Ascending aorta (tissue), 2 donors: ENCODE measurements at places on chromosomes 3 and 15. TPM values are rescaled to one million over a fixed set of nuclear protein-coding genes. Genes with fewer than 3 reads are reported as not detected.

Gene SECISBP2L
- 9.7 TPM for total RNA-seq

Gene ATP10A
- total RNA-seq: 26.7 TPM

Gene TMEM44
- total RNA-seq: 2.6 TPM

Gene CACNA2D2
- total RNA-seq: 0.85 TPM

Gene CCR3
- not detected for total RNA-seq

Gene ATRIP
- 9.0 TPM for total RNA-seq

Gene DUT
- total RNA-seq: 150 TPM

Gene ABHD17C
- 0.96 TPM for total RNA-seq

Gene OR5H15
- total RNA-seq: not detected

Gene MB21D2
- 0.11 TPM for total RNA-seq

- no peaks in the 10 kb centered on the region for H3K27me3 ChIP-seq
- H3K36me3 ChIP-seq: no peaks in the 10 kb centered on the region
- H3K4me3 ChIP-seq: no peak overlapping the region
- no peaks in the 10 kb centered on the region for H3K4me1 ChIP-seq
- H3K27ac ChIP-seq: no peak overlapping the region
Observed at GRCh38 chr3:11447584-11448200, 175.5 kb downstream of the ATG7 start.

DNA sequence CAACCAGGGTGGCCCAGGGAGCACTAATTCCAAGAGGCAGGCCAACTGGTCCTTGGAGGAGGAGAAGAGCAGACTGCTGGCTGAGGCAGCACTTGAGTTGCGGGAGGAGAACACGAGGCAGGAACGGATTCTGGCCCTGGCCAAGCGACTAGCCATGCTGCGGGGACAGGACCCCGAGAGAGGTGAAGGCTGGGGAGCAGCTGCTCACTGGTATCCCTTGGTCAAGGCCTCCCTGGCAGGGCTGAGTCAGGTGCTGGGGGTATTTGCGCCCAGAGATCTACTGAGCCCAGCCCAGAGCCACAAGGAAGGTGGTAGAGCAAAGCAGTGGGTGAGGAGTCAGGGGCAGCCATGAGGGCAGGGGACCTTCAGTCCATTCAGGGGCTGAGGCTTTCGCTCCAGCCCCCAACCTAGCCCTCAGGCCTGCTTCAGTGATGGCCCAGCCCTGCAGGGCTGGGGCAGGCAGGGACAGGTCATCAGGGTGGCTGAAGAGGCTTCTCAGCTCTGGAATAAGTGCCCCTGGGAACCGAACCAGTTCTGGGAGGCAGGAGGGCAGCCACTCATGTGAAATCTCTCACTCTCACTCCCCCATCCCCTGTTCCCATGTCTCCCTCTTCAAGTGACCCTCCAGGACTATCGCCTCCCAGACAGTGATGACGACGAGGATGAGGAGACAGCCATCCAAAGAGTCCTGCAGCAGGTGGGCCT, 5.6 kb upstream of the DNAJC17 start:
- peaks cover 9% of the 10 kb centered on the region for H3K4me1 ChIP-seq
- no peaks in the 10 kb centered on the region for H3K27me3 ChIP-seq
- no peak overlapping the region for H3K27ac ChIP-seq
- no peak overlapping the region for H3K4me3 ChIP-seq
- DNase-seq: no peak
- peaks cover 19% of the 10 kb centered on the region for H3K36me3 ChIP-seq

- H3K4me1 ChIP-seq: no peaks in the 10 kb centered on the region
- no peak for DNase-seq
- no peak overlapping the region for H3K4me3 ChIP-seq
- H3K27ac ChIP-seq: no peak overlapping the region
- no peaks in the 10 kb centered on the region for H3K27me3 ChIP-seq
Observed at GRCh38 chr15:78040653-78041244, 36.8 kb downstream of the TBC1D2B start.

DNA sequence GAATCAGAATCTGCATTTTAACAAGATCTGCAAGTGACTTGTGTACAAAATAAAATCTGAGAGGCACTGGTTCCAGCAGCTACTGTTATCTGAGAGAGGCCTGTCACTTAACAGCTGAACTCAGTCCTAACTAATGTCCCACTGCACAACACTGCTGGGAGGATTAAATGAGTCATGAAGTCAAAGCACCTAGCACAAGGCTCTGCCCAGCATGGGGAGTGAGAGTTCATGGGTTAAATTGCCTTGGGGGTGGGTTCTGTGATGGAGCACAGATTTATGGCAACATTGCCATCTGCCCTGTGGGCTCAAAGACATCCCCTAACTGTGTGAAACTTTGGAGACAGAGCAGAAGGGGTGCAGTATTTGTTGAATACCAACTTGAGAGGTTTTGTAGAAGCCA, 250.9 kb downstream of the PLCL2 start:
- peak overlapping the region; percentile 71 for H3K27ac ChIP-seq
- no peak for DNase-seq
- no peak overlapping the region for H3K4me3 ChIP-seq

DNA sequence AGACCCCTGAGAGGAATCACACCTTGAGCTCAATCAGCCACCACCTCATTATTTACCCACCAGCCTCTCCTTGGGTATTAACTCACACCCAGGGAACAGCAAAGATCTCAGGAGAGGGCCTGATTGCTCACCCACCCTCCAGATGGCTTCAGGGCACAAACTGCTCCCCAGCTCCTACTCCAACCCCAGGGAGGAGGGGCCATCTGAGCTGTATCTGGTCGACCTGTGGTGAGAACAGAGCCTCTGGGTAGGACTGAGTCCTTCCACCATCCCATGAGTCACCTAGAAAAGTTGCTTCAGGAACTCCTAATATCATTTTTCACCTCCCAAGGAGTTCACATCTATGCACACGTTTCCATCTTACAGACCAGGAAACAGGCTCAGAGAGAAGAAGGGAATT, 44.8 kb upstream of the HES1 start:
- no peaks in the 10 kb centered on the region for H3K36me3 ChIP-seq
- H3K27me3 ChIP-seq: no peaks in the 10 kb centered on the region
- DNase-seq: no peak
- H3K4me1 ChIP-seq: peaks cover 6% of the 10 kb centered on the region
- no peak overlapping the region for H3K4me3 ChIP-seq
- H3K27ac ChIP-seq: no peak overlapping the region

DNA sequence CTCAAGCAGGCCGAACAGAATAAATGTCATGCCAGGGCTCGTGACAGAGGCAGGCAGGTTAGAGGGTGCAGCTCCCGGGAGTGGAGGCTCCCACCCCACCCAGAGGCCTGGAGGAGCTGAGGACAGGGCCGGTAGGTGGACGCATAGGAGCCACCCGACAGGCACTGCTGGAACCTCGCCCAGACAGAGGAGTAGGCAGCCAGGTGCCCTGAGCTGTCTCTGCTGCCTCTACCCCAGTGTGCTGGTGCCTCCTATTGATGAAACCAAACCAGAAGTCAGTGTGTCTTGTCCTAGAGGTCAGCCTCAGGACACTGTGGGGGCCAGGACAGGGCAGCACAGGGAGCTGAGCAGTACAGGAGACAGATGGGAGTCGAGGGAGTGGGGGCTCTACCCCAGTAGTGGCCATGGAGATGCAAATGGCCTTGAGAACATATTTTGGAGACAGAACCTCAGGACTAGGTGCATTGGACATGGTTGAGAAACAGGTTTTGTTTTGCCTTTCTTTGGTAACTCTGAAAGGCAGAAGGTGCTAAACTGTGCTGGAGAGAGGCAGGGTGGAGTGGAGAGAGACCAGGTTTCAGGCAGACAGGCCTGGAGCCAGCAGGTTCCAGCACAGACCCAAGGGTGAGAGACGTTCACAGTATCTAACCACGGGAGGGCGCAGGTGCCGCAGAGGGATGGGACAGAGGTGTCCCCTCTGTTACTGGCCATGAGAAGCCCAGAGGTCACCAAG, 15.4 kb upstream of the KLF15 start:
- no peaks in the 10 kb centered on the region for H3K4me1 ChIP-seq
- no peak overlapping the region for H3K4me3 ChIP-seq
- H3K27me3 ChIP-seq: no peaks in the 10 kb centered on the region
- no peaks in the 10 kb centered on the region for H3K36me3 ChIP-seq
- no peak overlapping the region for H3K27ac ChIP-seq

DNA sequence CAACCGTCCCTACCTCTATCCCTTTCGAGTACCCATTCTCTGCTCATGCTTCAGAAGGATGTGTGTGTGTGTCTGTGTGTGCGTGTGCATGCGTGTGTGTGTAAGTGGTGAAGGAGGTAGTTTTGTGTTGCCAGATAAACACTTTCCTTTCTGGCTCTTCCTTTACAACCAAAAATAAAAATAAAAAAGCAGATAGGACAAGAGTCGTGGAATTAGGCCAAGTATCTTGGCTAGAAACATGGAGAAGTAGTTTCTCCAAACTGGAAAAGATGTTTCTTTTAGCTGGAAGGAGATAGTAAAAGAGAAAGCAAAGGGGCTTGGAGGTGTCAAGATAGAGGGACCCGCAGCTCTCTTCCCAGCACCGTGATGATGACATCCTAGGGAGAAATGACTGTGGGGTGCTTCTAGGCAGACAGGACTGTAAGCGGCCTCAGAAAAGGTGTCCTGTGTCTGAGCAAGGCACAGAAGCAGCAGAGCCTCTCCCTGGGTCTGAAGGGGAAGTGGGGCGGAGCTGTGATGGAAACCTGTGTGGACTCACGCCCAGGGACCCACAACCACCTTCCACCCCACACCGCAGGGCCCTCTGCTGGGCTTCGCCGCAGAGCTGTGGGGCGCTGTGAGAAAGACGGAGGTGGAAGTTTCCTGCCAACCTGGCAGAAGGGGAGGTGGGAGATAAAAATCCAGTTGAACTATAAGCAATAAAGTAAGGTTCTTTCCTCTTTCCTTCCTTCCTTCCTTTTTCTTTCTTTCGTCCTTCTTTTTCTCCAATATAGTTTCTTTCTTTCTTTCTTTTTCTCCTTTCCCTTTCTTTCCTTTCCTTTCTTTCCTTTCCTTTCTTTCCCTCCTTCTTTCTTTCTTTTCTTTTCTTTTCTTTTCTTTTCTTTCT, 35.3 kb downstream of the MUC20 start:
- H3K4me3 ChIP-seq: no peak overlapping the region
- H3K27me3 ChIP-seq: no peaks in the 10 kb centered on the region
- H3K4me1 ChIP-seq: no peaks in the 10 kb centered on the region
- no peak for DNase-seq
- H3K36me3 ChIP-seq: no peaks in the 10 kb centered on the region

- no peaks in the 10 kb centered on the region for H3K27me3 ChIP-seq
- DNase-seq: peak; percentile 39
- peaks cover 7% of the 10 kb centered on the region for H3K4me1 ChIP-seq
Observed at GRCh38 chr3:169772305-169772896, 795 bp upstream of the MYNN start.

GRCh38 chr3:46312991-46313390, 40.9 kb upstream of the CCR2 start:
- H3K4me3 ChIP-seq: no peak overlapping the region
- H3K27ac ChIP-seq: no peak overlapping the region
- DNase-seq: no peak
- H3K4me1 ChIP-seq: no peaks in the 10 kb centered on the region

GRCh38 chr3:15382405-15382923, 44.9 kb downstream of the METTL6 start:
- no peaks in the 10 kb centered on the region for H3K36me3 ChIP-seq
- DNase-seq: peak; percentile 21
- H3K4me1 ChIP-seq: peaks cover 2% of the 10 kb centered on the region
- H3K4me3 ChIP-seq: no peak overlapping the region
- no peak overlapping the region for H3K27ac ChIP-seq

GRCh38 chr3:183819831-183820230, 5.5 kb downstream of the MAP6D1 start:
- H3K27ac ChIP-seq: no peak overlapping the region
- no peaks in the 10 kb centered on the region for H3K27me3 ChIP-seq
- peaks cover 4% of the 10 kb centered on the region for H3K4me1 ChIP-seq
- peaks cover 5% of the 10 kb centered on the region for H3K36me3 ChIP-seq
- no peak for DNase-seq
- no peak overlapping the region for H3K4me3 ChIP-seq

- H3K36me3 ChIP-seq: no peaks in the 10 kb centered on the region
- H3K27me3 ChIP-seq: no peaks in the 10 kb centered on the region
- H3K27ac ChIP-seq: no peak overlapping the region
- H3K4me3 ChIP-seq: no peak overlapping the region
Observed at GRCh38 chr15:58115692-58116091, 22.5 kb upstream of the AQP9 start.

- H3K4me1 ChIP-seq: no peaks in the 10 kb centered on the region
- DNase-seq: no peak
- H3K36me3 ChIP-seq: no peaks in the 10 kb centered on the region
- no peak overlapping the region for H3K4me3 ChIP-seq
Observed at GRCh38 chr3:2908693-2909351, 201.4 kb downstream of the IL5RA start.
